CD4-positive, alpha-beta T cell treated with Interleukin-4 for 4 hours (primary cell): ENCODE measurements at places on chromosomes 6 and 20.
A peak's percentile ranks its signal among the peaks of the same experiment; 100 is the strongest.

GRCh38 chr6:85353012-85353411 lies 96.9 kb upstream of the NT5E start:
- DNase-seq: no peak

GRCh38 chr6:106247733-106248132 lies 77.8 kb downstream of the ATG5 start:
- DNase-seq: peak; percentile 10

- no peak for DNase-seq
Measured at GRCh38 chr6:10522929-10523573, 1.9 kb downstream of the GCNT2 start.

GRCh38 chr20:51042657-51043247 lies 19.8 kb upstream of the KCNG1 start:
- DNase-seq: no peak

GRCh38 chr6:48378884-48379407 lies 267.9 kb upstream of the PTCHD4 start:
- no peak for DNase-seq

DNA sequence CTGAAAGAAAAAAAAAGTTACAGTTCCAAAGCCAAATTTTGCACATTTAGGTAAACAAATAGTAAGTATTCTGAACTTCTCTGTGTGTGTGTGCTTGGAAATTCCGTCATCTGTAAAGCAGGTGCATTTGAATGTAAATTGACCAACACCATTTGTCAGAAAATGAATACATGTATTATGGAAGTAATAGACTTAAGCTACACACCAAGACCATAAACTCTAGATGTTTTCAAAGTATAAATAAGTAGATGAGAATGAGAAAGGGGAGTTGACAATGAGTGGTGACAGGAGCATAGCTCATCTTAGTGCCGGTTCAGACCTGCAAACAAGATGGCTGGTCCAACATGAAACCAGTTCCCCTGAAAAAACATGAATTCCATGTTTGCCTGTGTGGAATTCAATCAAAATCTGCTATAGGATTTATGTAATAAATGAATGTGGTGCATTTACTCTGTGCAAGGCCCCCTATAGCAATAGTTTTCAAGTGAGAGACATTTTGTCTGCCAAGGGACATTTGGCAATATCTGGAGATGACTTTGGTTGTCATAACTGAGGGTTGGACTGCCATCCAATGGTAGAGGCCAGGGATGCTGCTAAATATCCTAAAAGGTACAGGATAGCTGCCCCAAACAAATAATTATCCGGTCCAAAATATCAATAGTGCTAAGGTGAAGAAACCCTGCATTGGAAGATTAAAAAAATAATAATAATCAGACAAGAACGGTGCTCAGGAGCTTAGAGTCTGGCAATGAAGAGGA lies 11.0 kb upstream of the FILIP1 start:
- DNase-seq: no peak

DNA sequence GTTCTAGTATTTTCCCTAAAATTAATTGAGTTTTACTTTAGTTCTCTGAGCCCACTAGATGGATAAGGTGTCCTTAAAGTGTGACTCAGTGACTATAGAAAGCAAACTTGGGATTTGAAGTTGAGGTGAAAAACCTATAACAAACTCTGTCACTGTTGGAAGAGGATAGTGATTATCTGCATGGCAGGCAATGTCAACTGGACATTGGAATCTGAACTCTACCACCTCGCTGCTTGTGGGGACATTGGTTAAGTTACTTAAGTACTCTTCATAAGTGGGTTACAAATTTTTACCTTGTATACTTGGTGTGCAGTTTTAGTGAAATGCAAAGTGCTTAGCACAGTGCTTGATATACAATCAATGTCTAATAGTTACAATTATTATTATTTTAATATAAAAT lies 87.9 kb upstream of the B3GAT2 start:
- no peak for DNase-seq

- no peak for DNase-seq
Measured at GRCh38 chr6:49978332-49979226, 9.2 kb upstream of the DEFB113 start.

GRCh38 chr6:64266351-64266821 lies 630.8 kb downstream of the PHF3 start:
- no peak for DNase-seq
